ENCODE measurements at places on chromosomes 5 and 9.

DNA sequence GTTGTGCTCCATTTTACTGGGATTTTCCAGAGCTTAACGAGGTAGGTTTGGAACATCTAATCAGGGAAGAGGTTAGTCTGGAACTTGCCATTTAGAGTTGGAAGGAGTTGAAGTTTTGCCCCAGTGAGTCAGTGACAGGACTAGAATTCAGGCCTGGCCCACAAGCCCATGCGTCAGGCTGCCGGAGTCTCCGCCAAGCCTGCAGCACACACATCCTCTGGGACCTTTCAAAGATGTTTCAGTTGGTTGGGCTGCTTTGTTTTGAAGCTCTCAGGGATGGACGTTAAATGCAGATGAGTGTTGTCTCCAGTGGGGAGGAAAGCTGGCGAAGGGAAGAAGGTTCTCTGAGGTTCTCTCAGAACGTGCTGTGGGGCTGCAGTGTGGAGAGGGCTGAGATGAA lies 147.0 kb downstream of the PSAT1 start:
- no peaks in the 10 kb centered on the region for H3K36me3 ChIP-seq
- no peaks in the 10 kb centered on the region for H3K27me3 ChIP-seq
- no peak overlapping the region for H3K27ac ChIP-seq
- H3K4me1 ChIP-seq = peaks cover 2% of the 10 kb centered on the region

GRCh38 chr9:114350636-114351401 lies 21.1 kb downstream of the ORM2 start:
- H3K27ac ChIP-seq = peak overlapping the region; percentile 70
- peaks cover 78% of the 10 kb centered on the region for H3K36me3 ChIP-seq
- peaks cover 21% of the 10 kb centered on the region for H3K4me1 ChIP-seq
- H3K4me3 ChIP-seq = no peak overlapping the region

GRCh38 chr9:21764846-21765245 lies 37.6 kb upstream of the MTAP start:
- H3K4me1 ChIP-seq = no peaks in the 10 kb centered on the region
- no peak overlapping the region for H3K4me3 ChIP-seq
- H3K36me3 ChIP-seq = no peaks in the 10 kb centered on the region
- no peaks in the 10 kb centered on the region for H3K27me3 ChIP-seq
- no peak overlapping the region for H3K27ac ChIP-seq
- DNase-seq = no peak

DNA sequence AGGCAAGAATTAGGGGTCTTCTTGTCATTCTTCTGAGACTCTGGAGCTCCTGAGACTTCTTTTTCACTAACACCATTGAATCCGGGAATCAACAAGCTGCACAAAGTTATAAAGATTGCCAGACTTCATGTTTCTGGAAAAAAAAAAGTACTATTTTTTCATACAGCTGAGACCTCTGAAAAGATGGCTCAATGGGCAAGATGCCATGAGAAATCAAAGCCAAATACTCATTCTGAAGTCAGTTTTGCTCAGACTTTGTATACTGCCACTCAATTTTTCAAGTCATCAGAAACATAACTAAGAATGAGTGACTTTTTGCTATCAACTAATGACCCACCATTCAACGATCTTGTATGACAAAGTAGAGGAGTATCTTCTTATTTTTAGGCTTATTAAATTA lies 512.0 kb downstream of the RAB3C start:
- H3K27ac ChIP-seq = no peak overlapping the region
- H3K4me1 ChIP-seq = no peaks in the 10 kb centered on the region
- H3K27me3 ChIP-seq = no peaks in the 10 kb centered on the region
- no peaks in the 10 kb centered on the region for H3K36me3 ChIP-seq

- no peaks in the 10 kb centered on the region for H3K27me3 ChIP-seq
- H3K36me3 ChIP-seq = no peaks in the 10 kb centered on the region
Observed at GRCh38 chr5:123286891-123287290, 136.3 kb downstream of the CEP120 start.

Measured in ascending aorta (tissue), 2 donors.